ENCODE measurements at places on chromosomes 3 and 15.

- no peak for DNase-seq
These were observed 408 bp downstream of the WDR82 start for GRCh38 chr3:52277972-52278509.

DNA sequence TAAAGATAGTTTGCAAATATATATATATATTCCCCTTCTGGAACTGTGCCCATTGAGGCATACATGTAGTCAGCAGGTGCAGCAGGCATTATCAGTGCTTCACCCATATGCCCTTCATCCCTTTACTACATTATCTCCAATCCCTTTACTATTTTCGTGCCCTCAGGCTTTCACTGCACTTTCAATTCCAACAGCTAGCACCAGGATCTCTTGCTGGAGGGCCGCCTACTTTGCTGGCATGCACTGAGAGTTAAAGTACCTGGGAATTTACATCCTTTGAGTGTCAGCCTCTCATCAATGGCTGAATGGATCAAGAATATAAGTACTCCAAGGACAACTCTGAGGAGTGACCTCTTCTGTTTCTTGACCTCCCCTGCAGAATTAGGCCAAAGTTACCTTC is 222.1 kb upstream of the CFAP20DC start:
- no peak for DNase-seq

- DNase-seq: no peak
These were observed 48.0 kb upstream of the TSPAN3 start for GRCh38 chr15:77118882-77119321.

DNA sequence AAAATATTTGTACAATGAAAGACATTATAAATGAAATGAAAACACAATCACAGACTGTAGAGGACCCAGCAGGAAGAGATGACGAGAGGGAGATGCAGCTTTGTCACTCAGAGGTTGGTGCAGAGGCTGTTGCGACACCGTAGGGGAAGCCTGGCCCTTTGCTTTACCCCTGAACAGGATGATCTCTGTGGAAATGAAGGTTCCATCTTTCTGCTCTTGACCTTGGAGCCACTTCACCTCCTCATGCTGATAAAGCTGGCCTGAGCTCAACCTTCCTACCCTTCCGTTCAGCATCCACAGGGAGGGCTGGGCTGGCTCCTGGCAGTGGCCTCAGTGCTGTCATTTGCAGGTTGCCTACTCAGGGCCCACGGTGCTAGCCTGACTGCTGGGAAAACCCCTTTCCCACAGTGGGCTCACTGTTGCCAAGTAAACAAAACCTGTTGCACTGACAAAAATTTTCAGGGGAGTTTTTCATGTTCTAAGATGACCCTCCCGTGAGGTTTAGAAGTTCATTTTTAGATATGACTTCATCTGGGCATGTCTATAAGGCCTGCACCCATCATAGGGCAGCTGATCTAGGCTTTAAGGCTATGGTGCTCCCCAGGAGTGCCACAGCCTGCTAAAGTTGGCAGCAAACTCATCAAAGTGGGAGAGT is 3.0 kb upstream of the CD80 start:
- DNase-seq: no peak

DNA sequence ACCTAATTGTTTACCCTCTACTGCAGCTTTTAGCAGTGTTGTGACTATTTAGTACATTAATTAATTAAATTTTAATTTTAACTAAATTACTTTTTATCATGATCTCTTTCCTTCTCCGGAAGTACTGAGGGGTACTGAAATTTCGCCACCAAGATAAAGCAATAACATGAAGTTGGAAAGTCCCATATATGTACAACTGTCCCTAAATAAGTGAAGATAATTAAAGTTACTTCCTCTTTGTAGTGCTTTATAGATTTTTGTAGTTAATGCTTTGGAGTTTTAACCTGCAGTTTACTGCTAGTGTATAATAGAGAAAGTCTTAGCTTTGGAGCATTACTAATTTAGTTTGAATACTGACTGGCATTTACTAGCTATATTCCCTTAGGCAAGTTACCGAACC is 325.3 kb downstream of the NAALADL2 start:
- no peak for DNase-seq

- no peak for DNase-seq
These were observed 290.0 kb downstream of the TLE3 start for GRCh38 chr15:69807721-69808120.

DNA sequence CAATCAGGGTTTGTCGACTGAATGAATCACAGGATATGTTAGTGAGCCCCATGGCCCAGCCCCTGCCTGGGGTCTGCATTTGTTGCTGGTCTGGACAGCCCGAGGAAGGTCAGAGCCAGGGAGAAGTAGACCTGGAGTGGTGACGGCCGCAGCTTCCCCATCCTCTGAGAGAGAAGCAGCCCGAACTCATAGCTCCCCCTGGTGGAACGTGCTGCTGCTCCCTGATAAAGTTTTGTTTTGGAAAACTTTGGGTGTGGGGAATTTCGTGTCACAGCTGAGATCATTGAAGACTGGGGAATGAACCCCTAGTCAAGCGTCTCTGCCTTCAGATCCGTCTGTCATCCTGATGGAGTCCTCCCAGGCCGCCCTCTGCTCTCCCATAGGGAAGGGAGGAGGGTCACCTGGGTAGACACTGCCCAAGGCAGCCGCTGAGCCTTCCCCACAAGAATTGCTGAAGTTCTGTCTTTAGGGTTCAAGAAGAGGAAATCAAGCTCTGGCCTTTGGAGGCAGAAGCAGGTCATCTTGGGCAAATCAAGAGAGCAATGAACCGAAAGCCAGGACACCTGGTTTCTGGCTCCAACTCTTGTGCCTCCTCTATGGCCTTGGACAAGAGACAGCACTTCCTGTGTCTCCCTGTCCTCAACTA is 60.5 kb downstream of the GLDN start:
- no peak for DNase-seq

GRCh38 chr3:99633887-99634558 is 4.4 kb upstream of the COL8A1 start:
- no peak for DNase-seq

- no peak for DNase-seq
These were observed 13.2 kb upstream of the BCL6 start for GRCh38 chr3:187758318-187758955.

GRCh38 chr3:125481786-125482185 is 38.2 kb downstream of the SNX4 start:
- no peak for DNase-seq

GRCh38 chr3:170600005-170600624 is 14.2 kb upstream of the SLC7A14 start:
- no peak for DNase-seq

DNA sequence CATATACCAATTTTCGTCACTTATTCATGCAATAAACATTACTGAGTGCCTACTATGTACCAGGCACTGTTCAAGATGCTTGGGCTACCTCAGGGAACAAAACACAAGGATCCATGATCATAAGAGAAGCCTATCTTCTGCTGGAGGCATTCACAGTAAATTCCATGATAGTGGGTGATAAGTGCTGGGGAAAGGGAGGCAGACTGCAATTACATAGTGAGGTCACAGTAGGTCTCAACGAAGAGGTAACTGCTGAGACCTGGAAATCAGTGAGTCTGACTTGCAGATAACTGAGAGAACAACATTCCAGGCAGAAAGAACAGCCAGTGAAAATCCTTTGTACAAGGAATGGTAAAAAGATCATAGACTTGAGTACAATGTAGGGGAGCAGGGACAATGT is 33.6 kb downstream of the RAF1 start:
- no peak for DNase-seq

GRCh38 chr3:40653001-40653400 is 128.2 kb downstream of the ZNF621 start:
- no peak for DNase-seq

- DNase-seq: no peak
These were observed 92.4 kb upstream of the CGNL1 start for GRCh38 chr15:57283774-57284503.

DNA sequence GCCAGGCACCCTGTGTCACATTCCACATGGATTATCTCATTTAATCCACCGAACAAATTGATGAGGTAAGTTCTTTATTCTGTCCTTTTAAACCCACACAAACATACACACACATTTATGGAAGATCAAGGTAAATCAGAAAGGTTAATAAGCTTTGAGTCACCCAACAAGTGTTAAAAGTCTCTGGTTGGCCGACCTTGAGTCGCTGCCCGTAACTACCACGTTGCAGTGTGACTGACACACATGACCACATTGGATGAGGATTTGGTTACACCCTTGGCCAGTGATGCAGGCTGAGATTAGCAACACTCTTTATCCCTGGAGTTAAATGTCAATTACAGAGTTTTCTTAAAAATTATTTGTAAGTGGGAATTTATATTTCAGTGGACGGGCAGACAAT is 19.2 kb downstream of the FOXP1 start:
- DNase-seq: no peak

GRCh38 chr3:192899540-192899982 is 18.1 kb downstream of the MB21D2 start:
- DNase-seq: no peak

DNA sequence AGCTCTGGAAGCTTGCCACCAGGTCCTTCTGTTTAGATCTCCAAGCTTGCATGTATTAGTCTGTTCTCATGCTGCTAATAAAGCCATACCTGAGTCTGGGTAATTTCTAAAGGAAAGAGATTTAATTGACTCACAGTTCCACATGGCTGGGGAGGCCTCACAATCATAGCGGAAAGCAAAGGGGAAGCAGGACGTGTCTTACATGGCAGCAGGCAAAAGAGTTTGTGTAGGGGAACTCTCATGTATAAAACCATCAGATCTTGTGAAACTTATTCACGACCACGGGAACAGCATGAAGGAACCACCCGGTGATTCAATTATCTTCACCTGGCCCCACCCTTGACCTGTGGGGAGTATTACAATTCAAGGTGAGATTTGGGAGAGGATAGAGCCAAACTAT is 147.0 kb upstream of the PROK2 start:
- no peak for DNase-seq

- no peak for DNase-seq
These were observed 45.7 kb upstream of the SKOR1 start for GRCh38 chr15:67779549-67780111.

DNA sequence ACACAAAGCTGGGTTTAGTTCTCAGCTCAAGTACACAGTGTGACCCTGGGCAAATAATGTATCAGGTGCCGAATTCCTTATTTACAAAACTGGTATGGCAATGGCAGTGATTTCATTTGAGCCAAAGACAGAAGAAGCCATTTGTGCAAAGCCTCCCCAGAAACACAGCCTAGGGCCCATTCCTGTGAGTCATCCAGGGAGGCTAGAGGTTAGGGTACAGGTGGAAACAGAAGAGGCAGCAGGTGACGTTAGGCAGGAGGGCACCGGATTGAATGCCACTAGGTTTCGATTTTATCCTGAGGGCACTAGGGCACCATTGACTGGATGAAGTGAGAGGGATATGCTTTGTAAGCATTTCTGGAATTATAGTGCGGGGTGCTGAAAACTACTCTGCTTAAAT is 766.9 kb upstream of the NR2F2 start:
- no peak for DNase-seq

DNA sequence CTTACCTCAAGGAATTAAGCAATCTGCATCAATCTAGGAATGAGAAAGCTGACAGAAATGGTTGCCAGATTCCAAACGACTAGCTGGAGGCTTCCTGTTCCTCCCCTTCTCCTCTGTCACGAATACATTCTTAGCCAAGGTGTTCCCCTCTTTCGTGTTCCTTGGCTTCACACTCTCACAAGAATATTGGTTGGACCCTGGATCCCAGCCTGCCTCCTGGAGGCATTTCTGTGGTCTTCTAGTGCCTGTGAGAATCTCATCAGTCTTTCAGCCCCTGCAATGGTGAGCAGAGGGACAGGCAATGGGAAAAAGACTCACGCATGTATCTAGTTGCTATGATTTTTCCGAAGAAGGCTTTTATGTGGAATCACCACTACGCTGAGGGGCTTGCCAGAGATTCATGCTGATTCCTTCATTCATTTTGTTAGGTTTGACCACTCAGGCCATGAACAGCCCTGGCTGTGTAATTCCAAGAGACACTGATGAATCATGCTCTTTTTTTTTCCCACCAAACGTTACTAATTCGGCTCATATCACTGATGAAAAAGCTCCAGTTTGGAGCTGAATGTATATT is 1.6 kb upstream of the P3H2 start:
- no peak for DNase-seq

DNA sequence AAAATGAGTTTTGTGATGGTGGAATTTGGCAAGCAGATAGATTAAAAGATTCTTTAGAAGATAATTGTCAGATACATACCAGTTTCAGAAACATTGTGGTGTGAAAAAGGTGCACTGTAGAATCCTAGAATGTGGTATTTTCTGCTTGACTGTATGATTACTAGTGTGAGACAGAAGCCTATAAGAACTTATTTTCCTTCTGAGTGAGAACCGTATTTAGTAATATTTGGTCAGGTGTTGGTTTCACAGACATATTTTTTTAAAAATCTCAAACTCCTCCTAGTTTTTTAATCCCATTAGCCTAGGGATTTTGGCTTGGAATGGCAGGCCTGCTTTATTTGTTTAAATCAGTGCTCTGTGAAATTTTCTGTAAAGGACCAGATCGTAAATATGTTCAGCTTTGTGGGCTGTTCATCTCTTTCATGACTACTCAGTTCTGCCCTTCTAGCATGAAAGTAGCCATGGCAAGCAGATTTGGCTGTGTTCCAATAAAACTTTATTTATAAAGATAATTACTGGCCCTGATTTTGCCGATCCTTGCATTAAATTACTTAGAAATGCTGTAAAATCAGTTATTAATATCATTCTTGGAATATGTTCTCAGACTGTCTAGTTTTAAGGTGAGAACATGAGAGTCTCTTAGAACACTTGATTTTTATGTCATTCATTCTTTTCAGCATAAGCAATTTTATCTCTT is 205.1 kb downstream of the ITPR1 start:
- DNase-seq: no peak

DNA sequence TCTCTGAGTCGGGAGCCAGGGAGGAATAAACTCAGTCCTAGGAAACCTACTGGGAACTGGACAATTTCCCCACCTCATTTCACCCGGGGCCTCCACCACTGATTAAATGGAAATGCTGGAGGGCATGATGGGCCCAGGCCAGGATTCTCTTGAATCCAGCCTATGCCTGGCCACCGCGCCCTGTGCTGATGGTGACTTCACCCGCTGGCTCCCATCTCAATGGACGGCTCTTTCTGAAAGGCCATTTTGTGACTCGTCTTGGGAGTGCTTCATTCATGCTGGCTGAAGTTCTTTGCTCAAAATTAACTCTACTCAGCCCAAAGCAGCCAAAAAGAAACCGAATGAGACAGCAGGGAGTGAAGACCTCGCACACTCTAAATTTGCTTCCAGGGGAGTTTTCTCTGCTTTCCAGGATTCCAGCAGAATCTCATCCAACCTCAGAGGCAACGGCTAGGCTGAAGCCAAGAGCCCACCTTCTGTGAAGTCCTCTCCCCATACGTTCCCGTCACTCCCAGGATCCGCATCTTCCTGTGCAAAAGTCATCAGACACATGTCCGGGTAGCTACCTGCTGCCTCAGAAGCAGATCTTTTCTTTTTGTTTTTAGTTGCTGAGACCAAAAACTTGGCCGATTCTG is 266.0 kb upstream of the ICE2 start:
- no peak for DNase-seq

GRCh38 chr3:132432639-132433038 is 15.3 kb downstream of the DNAJC13 start:
- no peak for DNase-seq

DNA sequence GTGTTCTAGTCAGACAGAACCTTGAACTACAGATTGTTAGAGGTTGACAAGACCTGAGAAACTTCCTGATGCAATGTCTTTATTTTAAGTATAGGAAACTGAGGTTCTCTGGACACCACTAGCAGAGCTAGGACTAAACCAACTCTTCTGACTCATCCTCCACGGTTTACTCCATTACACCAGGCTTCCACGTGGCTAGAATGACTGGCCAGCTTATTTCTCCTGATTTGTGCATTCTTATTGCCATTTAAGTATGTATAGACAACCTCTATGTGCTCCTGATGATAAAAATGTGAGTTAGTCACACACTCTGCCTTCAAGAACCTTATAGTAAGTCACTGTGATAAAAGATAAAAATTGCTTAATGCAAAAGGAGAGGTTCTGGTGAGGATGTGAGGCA is 182.7 kb downstream of the MEX3B start:
- DNase-seq: no peak

Measured in CD8-positive, alpha-beta memory T cell (primary cell).